NCI-H524 treated with DMSO at 0.1 percent for 48 hours (cell line): ENCODE measurements at places on chromosomes 7 and 10.

DNA sequence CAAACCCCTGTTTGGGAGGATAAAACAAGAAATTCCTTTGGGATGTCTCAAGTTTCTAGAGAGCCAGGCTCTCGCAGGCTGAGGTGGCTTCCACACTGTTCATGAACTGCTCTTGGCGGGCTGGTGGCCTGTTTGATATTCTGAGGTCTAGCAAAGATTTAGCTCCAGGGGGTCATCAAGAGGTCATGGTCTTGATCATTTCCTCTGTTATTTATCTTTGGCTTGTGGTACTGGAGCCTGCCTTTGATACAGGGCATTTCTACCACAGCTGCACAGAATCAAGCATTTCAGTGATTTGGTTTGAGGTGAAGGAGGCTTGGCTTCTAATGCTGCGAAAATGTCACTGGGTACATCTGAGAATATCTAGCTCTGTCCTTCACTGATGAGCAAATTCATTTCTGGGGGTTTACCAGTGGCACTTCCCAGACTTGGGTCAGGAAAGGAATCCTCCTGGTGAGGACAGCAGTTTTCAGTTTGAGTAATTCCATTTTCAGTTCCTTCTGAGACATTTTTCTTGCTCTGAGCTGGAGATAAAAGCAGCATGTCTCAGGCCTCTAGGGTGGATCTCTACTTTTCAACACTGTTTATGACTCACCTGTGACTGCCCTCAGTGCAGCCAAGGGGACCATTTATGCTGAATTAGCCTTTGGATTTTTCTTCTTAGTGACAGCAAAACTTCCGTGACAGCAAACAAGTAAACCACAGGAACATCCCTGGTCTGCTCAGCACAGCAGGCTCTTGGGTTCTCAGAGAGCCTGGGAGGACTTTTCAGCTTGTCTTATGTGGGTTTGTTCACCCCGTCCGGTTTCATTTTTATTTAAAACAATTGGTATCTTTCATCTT lies 312.0 kb downstream of the RNLS start:
- no peak for DNase-seq

GRCh38 chr7:29149036-29149435 lies 2.7 kb upstream of the CPVL start:
- DNase-seq = no peak

DNA sequence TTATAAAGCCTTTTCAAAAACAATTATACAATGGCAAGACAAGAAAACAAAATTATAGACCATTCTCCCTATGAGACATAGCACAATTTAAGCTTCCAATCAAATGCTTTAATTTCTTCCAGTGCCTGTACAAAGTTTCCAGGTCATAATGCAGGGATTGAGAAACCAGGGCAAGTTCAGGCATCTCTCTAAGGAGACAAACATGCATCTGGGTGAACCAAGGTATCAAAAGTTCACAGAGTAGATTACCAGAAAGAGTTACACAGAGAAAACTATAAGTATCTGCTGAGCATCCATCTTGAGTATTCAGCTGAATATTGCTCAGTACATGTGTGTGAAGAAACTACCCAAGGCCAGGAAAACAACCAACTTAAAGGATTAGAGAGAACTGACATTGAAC lies 89.1 kb downstream of the COL28A1 start:
- no peak for DNase-seq

GRCh38 chr10:89207801-89208551 lies 859 bp upstream of the CH25H start:
- no peak for DNase-seq

- DNase-seq = no peak
Measured at GRCh38 chr10:5419466-5420094, 7.2 kb downstream of the NET1 start.

DNA sequence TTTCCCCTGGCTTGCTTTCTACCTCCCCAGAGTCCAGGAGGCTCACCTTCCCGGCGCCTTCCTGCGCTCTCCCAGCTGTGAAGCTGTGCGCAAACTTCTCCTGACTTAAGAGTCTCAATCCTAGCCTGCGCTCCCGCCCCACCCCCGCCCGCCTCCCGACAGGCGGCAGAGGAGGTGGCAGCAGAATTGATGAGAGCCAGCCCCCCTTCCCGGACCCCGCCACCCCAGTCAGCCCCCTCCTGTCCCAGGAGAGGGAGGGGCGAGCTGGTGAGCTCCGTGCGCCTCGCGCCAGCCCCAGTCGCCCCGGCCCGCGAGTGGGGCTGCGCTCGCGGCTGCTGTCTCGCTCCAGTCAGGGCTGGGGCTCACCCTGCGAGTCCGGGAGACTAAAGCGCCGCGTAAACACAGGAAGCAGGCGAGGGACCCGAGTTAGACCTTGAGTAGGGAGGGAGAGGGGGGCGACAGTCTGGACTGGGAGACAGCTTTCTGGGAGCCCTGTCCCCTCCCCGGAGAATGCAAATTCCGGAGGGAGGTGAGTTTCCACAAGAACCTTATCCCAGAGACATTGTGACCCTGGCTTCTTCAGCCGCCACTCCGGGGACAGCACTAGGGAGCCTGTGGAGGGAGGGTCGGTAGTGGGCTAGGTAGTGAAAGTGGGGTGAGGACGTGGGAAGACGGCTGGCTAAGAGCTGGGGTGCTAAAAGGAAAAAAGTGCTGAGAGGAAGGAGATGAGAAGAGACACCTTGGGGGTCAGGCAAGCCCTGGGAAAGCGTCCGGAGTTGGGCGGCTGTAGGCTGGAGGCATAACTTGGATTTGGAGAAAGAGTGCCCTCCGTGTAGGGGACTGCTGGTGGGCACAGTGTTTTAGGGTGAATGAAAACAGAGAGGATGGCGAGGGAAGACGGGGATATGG lies at the start of gene CALCR:
CALCR (minus strand) TSS at position 79 of the 909 bp plus-strand sequence. CDS start 87,743 bp downstream, outside the sequence.
- no peak for DNase-seq

- DNase-seq = no peak
Measured at GRCh38 chr10:109851616-109852474, 71.5 kb downstream of the XPNPEP1 start.
